ENCODE measurements at places on chromosomes 1 and 21.

DNA sequence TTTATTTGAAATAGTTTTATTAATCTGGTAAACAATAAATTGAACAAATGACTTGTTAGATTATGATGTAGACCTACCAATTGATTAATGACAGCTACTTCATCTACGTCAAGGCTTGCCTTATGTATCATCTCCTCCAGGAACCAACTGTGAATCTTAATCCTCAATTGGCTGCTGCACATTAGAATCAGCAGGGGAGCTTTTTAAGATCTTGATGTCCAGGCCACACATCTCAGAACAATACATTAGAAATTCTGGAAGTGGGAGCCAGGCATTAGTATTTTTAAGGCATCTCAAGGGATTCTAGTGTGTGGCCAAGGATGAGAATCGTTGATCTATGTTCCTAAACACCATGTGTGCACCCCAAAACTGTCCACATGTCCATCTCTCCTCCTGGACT is 52.0 kb upstream of the LYPLAL1 start:
- DNase-seq: no peak

DNA sequence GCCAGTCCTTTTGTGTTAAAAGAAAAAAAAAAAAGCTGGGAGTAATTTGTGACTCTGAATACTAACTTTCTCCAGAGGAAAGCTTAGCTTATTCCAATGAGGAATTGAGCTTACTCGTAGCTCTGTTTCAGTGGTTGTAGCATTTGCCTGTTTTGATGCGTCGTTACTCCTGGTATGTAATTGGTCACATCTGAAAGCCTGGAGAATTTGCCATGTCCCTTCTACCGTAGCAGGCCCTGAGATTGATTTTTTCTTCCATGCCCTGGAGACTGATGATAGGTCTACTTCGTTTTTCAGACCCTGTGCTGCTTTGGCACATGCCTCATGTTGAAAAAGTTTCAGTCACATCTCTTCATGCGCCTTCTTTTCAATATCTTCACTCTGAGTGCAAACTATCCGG is 1103.0 kb downstream of the PLA2G4A start:
- no peak for DNase-seq

- DNase-seq: no peak
Observed at GRCh38 chr1:234545517-234546386, 64.2 kb downstream of the IRF2BP2 start.

DNA sequence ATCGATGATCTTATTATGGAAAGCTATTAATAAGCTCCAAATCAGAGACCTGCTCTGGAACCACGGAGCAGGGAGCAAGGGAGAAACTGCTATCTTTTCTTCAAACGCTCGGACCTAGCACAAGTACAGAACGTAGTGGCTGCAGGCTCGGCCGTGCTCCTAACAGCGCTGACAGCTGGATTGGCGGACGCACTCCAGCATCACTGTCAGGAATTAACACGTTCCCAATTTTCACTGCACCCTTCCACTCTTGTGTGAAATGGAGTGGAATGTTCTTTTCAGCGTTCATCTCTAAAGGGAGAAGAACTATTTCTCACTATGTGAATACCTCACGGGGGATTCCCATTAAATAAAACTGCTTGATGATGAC is 106.9 kb downstream of the ZNF281 start:
- DNase-seq: no peak

- DNase-seq: no peak
Observed at GRCh38 chr1:39859859-39860812, 23.2 kb downstream of the TRIT1 start.
